ENCODE measurements at places on chromosomes 2 and 18.

DNA sequence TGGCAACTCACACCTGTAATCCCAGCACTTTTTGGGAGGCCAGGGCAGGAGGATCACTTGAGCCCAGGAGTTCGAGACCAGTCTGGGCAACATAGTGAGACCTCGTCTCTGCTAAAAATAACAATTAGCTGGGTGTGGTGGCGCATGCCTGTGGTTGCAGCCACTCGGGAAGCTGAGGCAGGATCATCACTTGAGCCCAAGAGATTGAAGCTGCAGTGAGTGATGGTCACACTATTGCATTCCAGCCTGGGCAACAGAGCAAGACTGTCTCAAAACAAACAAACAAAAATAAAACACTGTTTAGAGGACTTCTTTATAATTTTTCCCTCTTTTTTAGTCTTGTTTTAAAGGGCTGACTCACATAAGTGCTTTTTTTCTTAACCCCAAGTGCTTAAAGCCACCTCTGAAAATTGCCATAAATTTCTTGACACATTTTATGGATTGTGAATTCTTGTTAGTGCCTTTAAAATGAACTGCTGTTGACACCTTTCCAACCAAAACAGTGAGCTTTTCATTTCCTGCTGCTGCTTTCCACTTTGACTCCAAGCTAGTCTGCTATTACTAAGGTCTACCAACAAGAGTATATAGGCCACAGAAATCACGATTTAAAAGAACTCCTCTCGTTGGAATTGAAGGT, 41.7 kb downstream of the CYP20A1 start:
- no peak for DNase-seq

DNA sequence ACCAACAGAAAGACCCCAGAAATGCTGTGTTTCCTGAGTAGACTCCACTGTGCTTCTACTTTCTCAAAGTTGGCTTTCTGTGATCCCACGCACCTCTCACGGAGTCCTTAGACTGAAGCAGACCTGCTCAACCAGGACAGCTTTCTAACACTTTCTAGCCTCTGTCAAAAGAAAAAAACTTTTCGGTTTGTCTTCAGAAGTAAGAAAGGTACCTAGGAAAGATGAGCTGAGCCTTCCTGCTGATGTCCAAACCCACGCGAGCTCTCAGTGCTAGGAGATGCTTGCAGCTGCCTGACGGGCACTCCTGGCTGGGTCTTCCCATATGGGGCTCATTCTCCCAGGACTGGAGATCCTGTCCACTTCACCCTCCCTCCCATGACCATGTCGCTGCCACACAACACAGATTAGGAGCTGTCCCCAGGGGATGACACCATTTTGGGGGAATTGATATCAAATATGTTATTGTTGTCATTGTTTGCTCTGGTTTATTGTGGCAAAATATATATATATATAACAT, 49.2 kb upstream of the DAPL1 start:
- DNase-seq = no peak

GRCh38 chr18:77111449-77111848, 21.1 kb downstream of the MBP start:
- no peak for DNase-seq

DNA sequence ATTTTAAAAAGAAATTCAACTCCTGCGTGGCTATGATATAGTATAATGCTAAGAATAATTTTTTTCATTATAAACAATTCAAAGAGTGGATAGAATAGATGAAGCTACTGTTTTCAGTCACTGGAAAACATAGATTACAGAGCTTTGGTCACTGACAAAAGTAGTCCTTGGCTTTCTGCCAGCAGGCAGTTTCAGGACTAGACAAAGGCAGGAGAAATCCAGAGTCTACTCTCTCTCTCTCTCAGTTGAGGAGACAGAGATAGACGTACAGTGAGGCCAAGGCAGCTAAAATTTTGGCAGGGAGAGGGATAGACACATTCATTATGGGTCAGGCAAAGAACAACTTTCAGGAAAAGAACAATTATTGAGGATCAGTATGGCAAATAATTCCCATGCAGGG, 491.4 kb upstream of the CRIM1 start:
- DNase-seq = no peak

DNA sequence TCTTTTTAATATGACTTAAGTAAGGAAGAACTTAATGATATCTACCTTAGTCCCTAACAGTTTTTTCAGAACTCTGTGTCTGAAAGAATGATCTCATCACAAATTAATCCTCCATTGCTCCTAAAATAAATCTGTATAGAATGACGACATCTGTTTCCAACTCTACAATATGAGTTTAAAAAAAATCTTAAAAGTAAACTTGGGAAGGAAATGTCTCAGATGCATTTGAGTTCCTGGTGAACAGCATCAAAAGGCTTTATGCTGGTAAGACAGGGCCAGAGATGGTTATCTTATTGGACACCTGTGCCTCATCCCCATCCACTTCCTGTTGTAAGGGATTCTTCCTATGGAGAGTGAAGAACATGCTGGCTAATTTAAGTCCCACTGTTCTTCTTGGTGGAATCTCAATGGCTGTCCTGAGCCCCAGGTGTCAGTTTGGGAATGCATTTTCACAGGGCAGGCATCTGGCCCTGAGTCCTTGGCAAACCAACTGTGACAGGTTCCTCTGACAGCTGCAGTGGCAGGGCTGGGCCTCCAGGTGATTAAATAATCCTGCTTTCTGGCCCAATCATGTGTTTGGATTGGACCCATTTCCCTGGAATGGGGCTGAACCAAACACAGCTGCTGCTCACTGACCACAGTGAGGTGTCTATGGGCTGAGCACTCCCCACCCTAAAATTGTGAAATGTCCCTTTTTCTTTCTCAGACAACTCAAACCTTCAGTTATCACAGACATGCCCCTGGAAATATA, 12.9 kb upstream of the NCKAP5 start:
- no peak for DNase-seq

GRCh38 chr2:217206016-217206725, 346.3 kb upstream of the TNP1 start:
- no peak for DNase-seq

DNA sequence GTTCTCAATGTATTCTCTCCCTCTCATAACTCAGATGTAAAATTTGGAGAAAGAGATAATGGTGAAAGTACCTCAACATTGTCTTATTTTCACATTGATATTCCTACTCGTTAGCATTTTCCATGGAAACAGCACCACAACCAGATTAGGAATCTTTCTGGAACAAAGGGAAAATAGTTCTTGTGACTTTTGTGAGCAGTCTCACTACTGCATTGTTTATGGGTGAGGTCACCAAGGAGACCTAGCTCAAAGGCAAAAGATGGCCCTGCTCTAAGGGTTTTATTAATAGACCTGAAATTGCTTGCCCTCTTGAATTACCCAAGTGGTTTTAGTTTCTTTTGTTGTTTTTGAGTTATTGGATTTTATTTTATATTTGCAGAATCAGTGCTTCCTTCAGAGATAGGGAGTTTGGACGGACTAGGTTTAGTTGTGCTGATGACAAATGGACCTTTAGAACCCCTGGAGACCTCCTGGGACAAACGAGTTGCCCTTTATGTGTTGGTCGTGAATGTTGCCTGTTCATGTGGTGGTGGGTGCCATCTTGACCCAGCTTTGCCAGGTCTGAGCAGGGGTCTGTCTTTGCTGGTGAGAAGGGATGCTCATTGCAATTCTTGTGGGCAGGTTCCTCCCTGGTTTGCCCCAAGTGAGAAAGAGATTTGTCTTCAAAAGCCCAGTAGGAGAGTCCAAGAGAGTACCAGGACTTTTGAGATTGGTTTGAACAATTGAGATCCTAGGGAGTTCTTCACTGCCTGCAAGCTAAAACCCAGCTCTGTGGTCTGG, 58.1 kb downstream of the INPP4A start:
- DNase-seq = no peak

DNA sequence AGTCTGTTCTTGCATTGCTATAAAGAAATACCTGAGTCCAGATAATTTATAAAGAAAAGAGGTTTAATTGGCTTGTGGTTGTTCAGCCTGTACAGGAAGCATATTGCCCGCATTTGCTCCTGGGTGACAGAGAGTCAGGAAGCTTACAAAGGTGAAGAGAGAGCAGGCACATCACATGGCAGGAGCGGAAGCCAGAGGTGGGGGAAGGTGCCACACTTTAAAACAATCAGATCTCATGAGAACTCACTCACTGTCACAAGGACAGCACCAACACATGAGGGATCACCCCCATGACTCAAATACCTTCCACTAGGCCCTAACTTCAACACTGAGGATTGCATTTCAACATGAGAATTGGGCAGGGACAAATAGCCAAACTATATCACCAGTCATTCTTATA, 124.8 kb upstream of the COL5A2 start:
- peak; percentile 60 for DNase-seq

DNA sequence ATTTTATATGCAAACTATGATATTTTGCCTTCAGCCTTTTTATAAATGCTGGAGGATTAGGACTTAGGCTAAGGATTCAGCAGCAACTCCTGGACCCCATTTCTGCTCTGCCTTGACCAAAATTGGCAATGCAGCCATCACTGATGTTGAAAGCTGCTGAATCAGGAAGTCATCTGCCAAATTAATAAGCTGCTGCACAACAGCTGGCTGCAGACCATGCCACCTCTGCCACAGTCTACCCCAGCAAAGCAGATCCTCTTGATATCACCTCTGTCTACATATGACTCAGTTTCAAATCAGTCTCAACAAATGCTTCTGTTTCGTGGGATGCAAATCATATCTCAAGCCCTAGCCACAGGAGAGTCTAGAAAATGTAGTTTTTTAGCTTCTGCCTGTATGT, 7.1 kb upstream of the SOS1 start:
- peak; percentile 32 for DNase-seq

GRCh38 chr2:60312618-60313017, 240.8 kb downstream of the BCL11A start:
- DNase-seq = no peak

GRCh38 chr18:78778651-78779050, 201.0 kb upstream of the SALL3 start:
- DNase-seq = no peak

DNA sequence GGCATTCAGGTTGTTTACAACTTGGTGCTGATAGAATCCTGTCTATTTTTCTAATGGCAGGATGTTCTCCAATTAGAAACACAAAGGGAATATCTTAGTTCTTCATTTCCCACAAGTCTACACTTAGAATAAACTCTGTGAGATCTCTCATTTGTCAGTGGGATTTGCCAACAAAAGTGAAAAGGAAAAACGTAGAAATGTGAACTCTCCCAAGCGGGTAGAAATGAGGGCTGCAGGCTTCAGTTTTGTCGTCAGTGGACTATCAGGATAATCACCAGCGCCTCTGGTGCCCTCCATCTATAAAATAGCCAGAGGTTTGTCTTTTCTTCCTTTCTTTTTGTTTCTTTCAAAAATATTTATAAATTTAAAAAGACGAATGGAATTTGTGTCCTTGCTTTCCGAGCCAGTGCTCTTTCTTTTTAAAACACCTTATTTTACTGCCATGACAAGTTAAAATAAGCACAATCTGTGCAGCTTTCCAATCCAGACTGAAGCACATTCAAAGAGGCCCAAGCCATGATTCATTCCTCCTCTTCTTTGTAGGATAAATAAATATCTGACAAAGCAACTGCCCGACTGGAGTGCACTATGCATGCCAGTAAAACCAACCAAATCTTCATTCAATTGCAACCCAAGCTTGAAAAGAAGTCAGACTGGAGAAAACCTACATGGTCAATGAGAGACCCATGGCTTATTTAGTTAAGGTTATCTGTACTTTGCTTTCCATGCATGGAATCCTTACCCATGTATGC, 185.8 kb downstream of the ANKRD44 start:
- no peak for DNase-seq

DNA sequence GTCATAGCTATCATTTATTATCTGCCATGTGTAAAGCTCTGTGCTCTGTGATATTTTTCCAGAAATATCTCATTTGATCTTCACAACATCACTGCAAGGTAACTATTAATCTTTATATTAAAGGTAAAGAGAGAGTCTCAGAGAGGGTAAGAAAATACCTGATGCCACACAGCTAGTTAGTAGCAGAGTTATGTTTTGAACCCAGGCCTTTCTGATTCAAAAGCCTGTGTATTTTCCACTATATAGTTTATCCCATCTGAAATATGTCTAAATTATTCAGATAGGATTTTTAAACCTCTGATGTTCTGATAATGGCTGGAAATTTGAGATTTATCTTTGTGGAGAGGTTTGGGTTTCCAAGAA, 10.1 kb downstream of the INPP1 start:
- no peak for DNase-seq

GRCh38 chr2:145623136-145623535, 1103.2 kb upstream of the ZEB2 start:
- DNase-seq = no peak

DNA sequence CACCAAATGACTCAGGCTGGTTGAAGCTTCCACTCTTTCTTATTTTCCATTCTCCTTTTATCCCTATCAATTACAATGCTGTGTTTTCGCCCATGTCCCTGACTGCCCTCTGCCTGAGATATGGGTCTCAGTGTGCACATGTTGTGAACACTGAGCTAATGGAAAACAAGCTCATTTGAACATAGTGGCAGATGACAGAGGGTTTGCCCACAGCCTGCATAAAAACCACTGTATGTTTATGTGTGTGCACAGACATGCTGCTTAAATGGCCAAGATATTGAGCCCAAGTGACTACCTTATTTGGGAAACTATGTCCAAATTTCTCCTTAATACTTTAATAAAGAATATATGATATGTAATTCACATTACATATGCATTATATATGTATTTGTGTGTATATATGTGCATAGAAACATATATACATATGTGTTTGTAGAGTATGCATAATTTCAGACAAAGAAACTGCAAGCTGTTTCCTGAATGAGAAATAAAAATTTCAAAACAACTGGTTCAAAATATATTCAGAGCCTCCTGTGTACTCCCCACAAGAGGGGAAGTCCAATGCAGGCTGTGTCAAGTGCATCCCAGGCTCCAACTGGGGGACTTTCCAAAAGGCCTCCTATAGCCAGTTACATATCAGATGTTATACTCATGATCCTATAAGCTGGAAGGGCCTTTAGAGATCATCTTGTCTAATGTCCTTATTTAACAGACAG, 92.7 kb upstream of the CD302 start:
- DNase-seq = no peak

GRCh38 chr2:233430081-233430480, 75.8 kb downstream of the DGKD start:
- no peak for DNase-seq

- no peak for DNase-seq
These were observed 36.5 kb upstream of the CYTIP start for GRCh38 chr2:157480182-157480961.

DNA sequence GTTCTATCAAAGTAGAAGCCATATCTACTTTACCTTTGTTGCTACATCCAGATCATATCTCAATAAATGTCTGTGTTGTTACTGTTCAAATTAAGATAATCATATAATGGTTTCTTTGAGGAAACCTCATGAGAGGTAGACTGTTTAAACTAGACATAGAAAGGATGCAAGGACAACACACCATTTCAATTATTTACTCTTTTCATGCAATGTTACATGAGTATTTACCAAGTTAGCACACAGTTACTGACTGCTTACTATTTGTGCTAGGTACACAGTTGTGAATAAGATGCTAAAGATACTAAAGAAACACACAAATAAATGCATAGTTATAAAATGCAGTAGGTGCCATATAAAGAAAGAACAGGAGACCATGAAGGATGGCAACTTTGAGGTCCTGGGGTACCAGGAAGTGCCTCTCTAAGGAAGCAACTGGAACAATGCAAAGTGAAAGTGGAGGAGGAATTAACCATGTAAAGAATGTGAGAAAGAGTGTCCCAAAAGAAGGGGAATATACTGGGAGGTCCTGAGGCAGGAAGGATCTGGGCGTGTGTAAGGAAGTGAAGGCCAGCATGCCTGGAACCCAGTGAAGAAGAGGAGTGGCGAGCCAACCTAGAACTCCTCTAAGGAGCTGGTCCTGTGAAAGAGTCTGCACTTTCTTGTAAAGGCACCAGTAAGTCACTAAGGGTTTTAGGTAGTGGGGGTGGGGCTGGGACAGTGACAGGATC, 39.4 kb downstream of the RBMS1 start:
- no peak for DNase-seq

GRCh38 chr2:70983506-70984227, 5.2 kb downstream of the ANKRD53 start:
- DNase-seq = no peak
